ENCODE measurements at places on chromosomes 2 and 18.

- no peaks in the 10 kb centered on the region for H3K4me1 ChIP-seq
- H3K27ac ChIP-seq = no peak overlapping the region
- H3K27me3 ChIP-seq = no peaks in the 10 kb centered on the region
- DNase-seq = no peak
These were observed 174.9 kb downstream of the ETAA1 start for GRCh38 chr2:67571785-67572718.

- H3K4me3 ChIP-seq = peak overlapping the region; percentile 50
- peak overlapping the region; percentile 94 for H3K27ac ChIP-seq
- H3K36me3 ChIP-seq = no peaks in the 10 kb centered on the region
- DNase-seq = peak; percentile 57
These were observed 86.5 kb upstream of the PPP1CB start for GRCh38 chr2:28665041-28665704.

DNA sequence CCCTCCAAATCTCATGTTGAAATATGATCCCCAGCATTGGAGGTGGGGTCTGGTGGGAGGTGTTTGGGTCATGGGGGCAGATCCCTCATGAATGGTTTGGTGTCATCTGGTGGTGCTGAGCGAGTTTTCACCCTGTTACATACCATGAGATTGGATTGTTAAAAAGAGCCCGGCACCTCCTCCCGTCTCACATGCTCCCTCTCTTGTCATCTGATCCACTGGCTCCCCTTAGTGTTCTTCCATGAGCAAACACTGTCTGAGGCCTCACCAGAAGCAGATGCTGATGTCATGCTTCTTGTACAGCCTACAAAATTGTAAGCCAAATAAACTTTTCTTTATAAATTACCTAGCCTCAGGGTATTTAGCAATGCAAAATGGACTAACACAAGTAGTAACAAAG is 405.0 kb upstream of the SLC39A10 start:
- H3K27me3 ChIP-seq = no peaks in the 10 kb centered on the region
- H3K4me3 ChIP-seq = no peak overlapping the region

DNA sequence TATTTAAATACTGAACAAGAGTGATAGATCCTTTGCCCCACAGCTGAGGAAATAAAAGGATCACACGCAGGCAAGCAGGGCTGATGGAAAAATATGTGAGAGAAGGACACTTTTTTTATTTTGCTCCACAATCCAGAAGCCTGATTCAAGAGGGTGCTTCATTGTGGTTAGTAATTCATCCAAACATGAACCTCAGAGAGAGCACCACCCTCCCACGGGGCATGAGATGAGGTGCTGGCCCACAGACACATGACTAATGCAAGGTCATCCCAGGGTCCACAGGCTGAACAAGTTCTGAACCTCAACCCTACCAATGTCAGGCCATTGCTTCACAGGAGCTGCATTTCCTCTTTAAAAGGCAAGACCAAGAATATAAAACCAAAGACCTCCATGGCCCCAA is 239.6 kb downstream of the MREG start:
- peak; percentile 42 for DNase-seq
- H3K4me1 ChIP-seq = peaks cover 44% of the 10 kb centered on the region
- H3K4me3 ChIP-seq = no peak overlapping the region

GRCh38 chr2:116073731-116074130 is 1631.3 kb downstream of the DPP10 start:
- no peak overlapping the region for H3K27ac ChIP-seq
- no peak overlapping the region for H3K4me3 ChIP-seq
- DNase-seq = no peak
- H3K36me3 ChIP-seq = no peaks in the 10 kb centered on the region

DNA sequence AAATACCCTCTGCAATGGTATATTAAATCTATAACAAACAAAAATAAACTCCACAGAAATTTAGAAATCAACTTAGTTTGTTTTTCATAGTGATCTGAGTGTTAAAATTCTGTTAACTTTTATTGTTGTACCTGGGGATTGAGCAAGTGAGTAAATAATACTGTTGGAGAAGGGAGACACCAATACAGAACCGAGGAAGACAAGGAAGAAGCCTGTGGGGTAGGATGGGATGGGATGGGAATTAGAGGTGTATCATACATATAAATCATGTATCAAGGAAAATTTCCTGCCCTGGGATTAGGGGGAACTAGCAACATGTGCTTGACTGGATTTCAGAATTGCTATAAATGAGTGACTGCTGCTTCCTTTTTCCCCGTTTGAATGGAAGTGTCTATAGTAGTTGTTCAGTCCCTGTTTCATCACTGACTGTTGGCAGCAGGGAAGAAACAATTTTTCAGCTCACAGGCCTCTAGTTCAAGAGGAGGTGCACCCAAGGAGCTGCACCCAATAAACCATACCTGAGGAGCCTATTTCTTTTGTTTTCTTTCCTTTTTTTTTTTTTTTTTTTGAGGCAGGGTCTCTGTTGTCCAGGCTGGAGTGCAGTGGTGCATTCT is 53.1 kb downstream of the SP110 start:
- no peak overlapping the region for H3K4me3 ChIP-seq
- no peaks in the 10 kb centered on the region for H3K27me3 ChIP-seq
- H3K27ac ChIP-seq = no peak overlapping the region

- no peaks in the 10 kb centered on the region for H3K36me3 ChIP-seq
- no peak overlapping the region for H3K27ac ChIP-seq
- no peak overlapping the region for H3K4me3 ChIP-seq
- no peak for DNase-seq
- no peaks in the 10 kb centered on the region for H3K27me3 ChIP-seq
These were observed 211.9 kb downstream of the STK39 start for GRCh38 chr2:168035458-168035857.

DNA sequence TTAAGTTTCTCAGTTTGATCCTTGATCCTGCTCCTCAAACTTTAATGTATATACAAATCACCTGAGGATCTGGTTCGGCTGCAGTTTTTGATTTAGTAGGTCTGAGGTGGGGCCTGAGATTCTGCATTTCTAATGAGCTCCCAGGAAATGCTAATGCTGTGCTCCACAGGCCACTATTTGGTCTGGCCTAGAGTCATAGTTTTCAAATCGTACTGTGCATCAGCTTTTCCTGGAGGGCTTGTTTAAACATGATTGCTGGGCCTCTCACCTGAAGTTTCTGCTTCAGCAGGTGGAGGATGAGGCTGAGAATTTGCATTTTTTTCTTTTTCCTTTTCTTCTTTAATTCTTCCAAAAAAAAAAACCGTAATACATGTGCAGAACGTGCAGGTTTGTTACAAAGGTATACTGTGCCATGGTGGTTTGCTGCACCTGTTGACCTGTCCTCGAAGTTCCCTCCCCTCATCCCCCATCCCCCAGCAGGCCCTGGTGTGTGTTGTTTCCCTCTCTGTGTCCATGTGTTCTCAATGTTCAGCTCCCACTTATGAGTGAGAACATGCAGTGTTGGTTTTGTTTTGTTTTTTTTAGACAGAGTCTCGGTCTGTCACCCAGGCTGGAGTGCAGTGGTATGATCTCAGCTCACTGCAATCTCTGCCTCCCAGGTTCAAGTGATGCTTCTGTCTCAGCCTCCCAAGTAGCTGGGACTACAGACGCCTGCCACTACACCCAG is 42.2 kb upstream of the CD28 start:
- H3K4me3 ChIP-seq = no peak overlapping the region
- H3K27ac ChIP-seq = no peak overlapping the region
- no peaks in the 10 kb centered on the region for H3K36me3 ChIP-seq
- H3K27me3 ChIP-seq = no peaks in the 10 kb centered on the region

- no peak for DNase-seq
- no peaks in the 10 kb centered on the region for H3K36me3 ChIP-seq
- H3K27ac ChIP-seq = no peak overlapping the region
- H3K27me3 ChIP-seq = no peaks in the 10 kb centered on the region
- no peaks in the 10 kb centered on the region for H3K4me1 ChIP-seq
These were observed 27.6 kb upstream of the CDC42EP3 start for GRCh38 chr2:37698931-37699481.

GRCh38 chr2:48105848-48106247 is 199.6 kb upstream of the FBXO11 start:
- H3K4me1 ChIP-seq = peaks cover 17% of the 10 kb centered on the region
- peak overlapping the region; percentile 56 for H3K27ac ChIP-seq
- no peak for DNase-seq

DNA sequence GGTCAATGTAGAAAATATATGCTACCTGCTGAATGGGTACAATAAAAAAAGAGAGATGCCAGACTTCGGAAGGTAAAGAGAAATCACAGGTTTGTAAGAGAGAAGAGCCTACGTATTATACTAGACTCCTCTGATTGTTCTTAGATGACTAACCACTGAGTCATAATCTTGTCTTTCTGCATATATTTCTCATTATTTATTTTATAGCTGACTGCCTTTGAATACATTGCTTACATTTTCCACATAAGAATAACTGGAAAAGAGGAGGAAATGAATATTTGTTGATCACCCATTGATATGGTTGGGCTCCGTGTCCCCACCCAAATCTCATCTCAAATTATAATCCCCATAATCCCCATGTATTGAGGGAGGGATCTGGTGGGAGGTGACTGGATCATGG is 90.3 kb upstream of the RAB27B start:
- H3K36me3 ChIP-seq = no peaks in the 10 kb centered on the region
- H3K4me3 ChIP-seq = no peak overlapping the region
- no peaks in the 10 kb centered on the region for H3K27me3 ChIP-seq
- H3K4me1 ChIP-seq = no peaks in the 10 kb centered on the region

- H3K4me1 ChIP-seq = no peaks in the 10 kb centered on the region
- H3K36me3 ChIP-seq = no peaks in the 10 kb centered on the region
- no peak overlapping the region for H3K4me3 ChIP-seq
These were observed 44.6 kb downstream of the FOSL2 start for GRCh38 chr2:28437149-28437835.

DNA sequence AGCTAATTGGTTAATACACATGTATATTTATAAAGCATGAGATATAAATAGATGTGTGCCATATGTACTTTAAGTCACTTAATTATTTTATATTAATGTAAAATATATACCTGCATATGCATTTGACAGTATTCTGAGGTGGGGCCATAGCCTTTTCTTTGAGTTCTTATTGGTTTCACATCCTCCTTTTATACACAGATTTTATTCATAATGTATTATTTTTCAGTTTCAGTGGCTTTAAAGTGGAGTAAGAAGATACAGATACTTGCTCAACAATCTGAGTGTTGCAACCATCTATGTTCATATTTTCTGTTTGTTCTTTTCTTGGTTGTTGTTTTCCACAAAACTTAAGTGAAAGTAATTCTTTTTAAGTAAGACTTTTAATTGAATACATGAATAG is 436.5 kb downstream of the RND3 start:
- H3K27ac ChIP-seq = no peak overlapping the region
- no peaks in the 10 kb centered on the region for H3K36me3 ChIP-seq
- no peak for DNase-seq
- no peaks in the 10 kb centered on the region for H3K4me1 ChIP-seq
- H3K4me3 ChIP-seq = no peak overlapping the region
- H3K27me3 ChIP-seq = no peaks in the 10 kb centered on the region

DNA sequence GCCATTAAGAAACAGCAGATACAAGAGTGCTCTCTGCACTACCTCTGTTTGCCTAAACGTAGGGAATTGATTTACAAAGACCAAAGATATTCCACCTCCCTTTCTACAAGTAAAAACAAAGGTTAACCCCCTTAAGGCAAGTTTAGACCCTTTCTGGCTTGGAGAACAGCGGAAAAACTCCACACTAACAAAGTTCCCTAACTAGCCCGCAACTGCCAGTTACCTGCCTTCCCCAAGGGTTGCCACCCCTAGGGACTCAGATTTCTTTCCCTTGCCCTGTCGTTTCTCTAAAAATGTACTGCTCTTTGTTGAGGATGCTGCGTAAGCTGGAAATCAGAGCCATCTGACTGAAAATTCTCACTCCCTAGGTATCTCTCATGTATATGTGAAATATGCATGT is 627.5 kb upstream of the SOX11 start:
- no peaks in the 10 kb centered on the region for H3K36me3 ChIP-seq
- no peak overlapping the region for H3K27ac ChIP-seq
- no peaks in the 10 kb centered on the region for H3K27me3 ChIP-seq
- no peaks in the 10 kb centered on the region for H3K4me1 ChIP-seq

DNA sequence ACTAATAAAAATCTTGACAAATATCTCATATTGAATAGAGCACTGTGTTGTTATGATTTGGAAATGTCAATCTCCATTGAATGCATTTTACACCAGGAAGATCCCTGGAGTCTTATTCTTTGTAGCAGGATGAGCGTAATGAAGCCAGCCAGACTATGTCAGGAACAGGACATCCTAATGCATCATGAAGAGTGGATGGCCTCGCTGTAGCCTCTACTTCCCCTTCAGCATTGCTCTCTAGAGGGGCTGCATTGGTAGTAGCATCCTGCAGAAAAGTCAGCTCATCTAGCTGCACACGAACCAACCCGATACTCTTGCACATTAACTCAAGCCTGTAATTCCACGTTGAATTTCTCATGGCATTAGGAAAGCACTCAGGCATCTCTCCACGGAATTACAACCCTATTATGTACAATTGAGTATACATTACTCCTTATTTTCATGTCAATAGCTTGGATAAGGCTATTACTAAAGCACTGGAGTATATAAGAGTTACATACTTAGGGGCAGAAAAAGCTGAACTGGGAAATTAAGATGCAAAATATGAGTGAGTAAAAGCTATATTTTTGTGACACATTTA is 76.1 kb downstream of the CMPK2 start:
- no peaks in the 10 kb centered on the region for H3K27me3 ChIP-seq
- no peak overlapping the region for H3K4me3 ChIP-seq

Measured in thoracic aorta (tissue), 2 donors.